Naive thymus-derived CD8-positive, alpha-beta T cell (primary cell): ENCODE measurements at places on chromosomes 11 and 22. TPM values are rescaled to one million over a fixed set of nuclear protein-coding genes. Genes with fewer than 3 reads are reported as not detected.

APOA4 gene
- polyA plus RNA-seq: not detected

DNA sequence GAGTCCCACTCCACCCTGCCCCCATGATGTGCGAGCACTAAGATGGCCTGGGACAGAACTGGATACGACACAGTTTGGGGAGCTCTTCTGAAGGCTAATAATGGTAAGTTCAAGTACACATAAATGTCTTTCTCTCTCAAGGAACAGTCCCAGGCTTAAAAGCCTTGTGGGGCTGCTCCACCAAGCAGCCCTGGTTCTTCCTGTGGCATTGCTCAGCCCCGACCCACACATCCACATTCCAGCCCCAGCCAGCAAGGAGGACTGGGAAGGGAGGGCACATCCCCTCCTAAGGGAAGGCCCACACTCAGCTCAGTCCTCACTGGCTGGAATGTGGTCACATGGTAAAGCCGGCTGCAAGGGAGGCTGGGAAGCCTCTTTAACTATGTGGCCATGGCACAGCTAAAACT is 13.3 kb upstream of the MB start:
- H3K27me3 ChIP-seq: no peaks in the 10 kb centered on the region
- no peak overlapping the region for H3K4me3 ChIP-seq
- DNase-seq: no peak
- no peaks in the 10 kb centered on the region for H3K36me3 ChIP-seq
- H3K27ac ChIP-seq: no peak overlapping the region
- H3K4me1 ChIP-seq: peaks cover 38% of the 10 kb centered on the region

DNA sequence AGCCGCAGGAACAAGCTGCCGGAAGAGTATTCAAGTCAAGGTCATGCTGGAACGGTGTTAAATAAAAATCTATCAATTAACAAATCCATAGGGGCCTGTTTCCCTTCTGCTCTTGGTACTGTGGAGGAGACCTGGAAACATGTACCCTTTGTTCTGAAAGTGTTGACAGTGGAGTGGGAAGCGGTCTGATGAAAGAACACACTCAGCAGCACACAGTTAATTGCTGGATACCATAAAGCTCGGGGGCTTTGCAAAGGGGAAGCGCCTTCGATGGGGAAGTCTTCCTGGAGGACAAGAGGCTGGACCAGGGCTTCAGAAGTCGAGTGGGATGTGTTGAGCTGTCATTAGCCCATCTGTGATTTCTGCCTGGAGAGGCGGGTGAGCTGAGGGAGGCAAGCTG is 112.5 kb upstream of the CLPB start:
- no peaks in the 10 kb centered on the region for H3K36me3 ChIP-seq
- DNase-seq: no peak
- H3K4me3 ChIP-seq: no peak overlapping the region
- no peaks in the 10 kb centered on the region for H3K4me1 ChIP-seq
- H3K27ac ChIP-seq: no peak overlapping the region

GRCh38 chr11:34540870-34541269 is 27.3 kb upstream of the ELF5 start:
- H3K4me1 ChIP-seq: no peaks in the 10 kb centered on the region
- no peak for DNase-seq
- H3K27me3 ChIP-seq: peaks cover 27% of the 10 kb centered on the region
- no peak overlapping the region for H3K27ac ChIP-seq

GRCh38 chr11:15912825-15913224 is 443.5 kb downstream of the SOX6 start:
- H3K4me3 ChIP-seq: no peak overlapping the region
- no peaks in the 10 kb centered on the region for H3K4me1 ChIP-seq
- DNase-seq: no peak
- H3K36me3 ChIP-seq: no peaks in the 10 kb centered on the region
- H3K27ac ChIP-seq: no peak overlapping the region

GAL3ST1 gene
- 1.1 TPM for polyA plus RNA-seq

TEAD1 gene
- not detected for polyA plus RNA-seq

DNA sequence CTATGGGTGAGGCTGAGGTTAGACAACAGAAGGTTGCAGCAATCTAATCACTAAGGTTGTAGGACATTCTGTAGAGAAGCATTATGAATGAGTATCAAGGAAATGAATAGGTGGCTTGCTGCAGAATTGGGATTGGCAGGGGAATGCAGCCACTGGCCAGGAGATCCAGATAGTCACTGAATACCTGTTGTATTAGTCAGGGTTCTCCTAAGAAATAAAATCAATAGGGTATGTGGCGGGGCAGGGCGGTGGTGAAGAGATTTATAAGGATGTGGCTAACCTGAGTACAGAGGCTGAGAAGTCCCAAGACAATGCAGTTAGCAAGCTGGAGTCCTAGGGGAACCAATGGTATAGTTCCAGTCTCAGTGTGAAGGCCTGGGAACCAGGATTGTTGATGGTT is 163.0 kb downstream of the SPON1 start:
- no peak overlapping the region for H3K4me3 ChIP-seq
- H3K27me3 ChIP-seq: no peaks in the 10 kb centered on the region
- no peak for DNase-seq
- peaks cover 17% of the 10 kb centered on the region for H3K36me3 ChIP-seq

GRCh38 chr22:22865311-22866072 is 22.1 kb upstream of the IGLL5 start:
- H3K36me3 ChIP-seq: no peaks in the 10 kb centered on the region
- H3K4me3 ChIP-seq: peak overlapping the region; percentile 62
- peak overlapping the region; percentile 58 for H3K27ac ChIP-seq
- no peak for DNase-seq
- no peaks in the 10 kb centered on the region for H3K27me3 ChIP-seq

MAPK8IP1 gene
- polyA plus RNA-seq: not detected

DNA sequence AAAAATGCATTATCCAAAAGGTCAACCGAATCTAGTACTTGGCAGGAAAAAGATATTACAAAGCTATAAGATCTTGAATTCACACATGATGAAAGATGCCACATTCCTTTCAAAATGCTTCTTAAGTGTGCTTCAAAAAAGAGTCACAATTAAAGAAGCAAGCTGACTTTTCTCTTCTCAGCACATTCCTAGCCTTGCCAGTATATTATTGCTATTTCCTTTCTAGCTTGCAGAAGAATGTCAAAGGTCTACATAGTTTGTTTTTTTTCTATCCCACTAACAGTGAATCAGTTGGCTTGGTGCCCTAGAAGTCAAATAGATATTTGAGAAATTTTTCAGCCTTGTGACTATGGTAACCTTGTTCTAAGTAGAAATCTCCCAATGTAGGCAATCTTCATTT is 56.8 kb downstream of the GUCY1A2 start:
- no peaks in the 10 kb centered on the region for H3K4me1 ChIP-seq
- no peak overlapping the region for H3K27ac ChIP-seq
- H3K36me3 ChIP-seq: no peaks in the 10 kb centered on the region
- H3K4me3 ChIP-seq: no peak overlapping the region
- H3K27me3 ChIP-seq: no peaks in the 10 kb centered on the region
- DNase-seq: no peak

- H3K4me3 ChIP-seq: no peak overlapping the region
- H3K36me3 ChIP-seq: no peaks in the 10 kb centered on the region
- H3K27ac ChIP-seq: no peak overlapping the region
- H3K27me3 ChIP-seq: no peaks in the 10 kb centered on the region
- H3K4me1 ChIP-seq: peaks cover 6% of the 10 kb centered on the region
Observed at GRCh38 chr22:17911887-17912286, 112.5 kb downstream of the MICAL3 start.

PRSS23 gene
- 17.6 TPM for polyA plus RNA-seq

KCNE3 gene
- not detected for polyA plus RNA-seq

OTOG gene
- not detected for polyA plus RNA-seq

RAG1 gene
- 0.24 TPM for polyA plus RNA-seq

- peak overlapping the region; percentile 86 for H3K4me3 ChIP-seq
- peaks cover 99% of the 10 kb centered on the region for H3K4me1 ChIP-seq
- DNase-seq: no peak
- peak overlapping the region; percentile 96 for H3K27ac ChIP-seq
- no peaks in the 10 kb centered on the region for H3K27me3 ChIP-seq
- H3K36me3 ChIP-seq: peaks cover 31% of the 10 kb centered on the region
Observed at GRCh38 chr11:73972620-73973449, 9.8 kb downstream of the UCP2 start.

- no peaks in the 10 kb centered on the region for H3K36me3 ChIP-seq
- H3K27ac ChIP-seq: peak overlapping the region; percentile 70
- H3K4me1 ChIP-seq: peaks cover 10% of the 10 kb centered on the region
Observed at GRCh38 chr22:17266251-17266971, 47.2 kb upstream of the ADA2 start.

GRM5 gene
- not detected for polyA plus RNA-seq

- H3K4me1 ChIP-seq: no peaks in the 10 kb centered on the region
- H3K4me3 ChIP-seq: no peak overlapping the region
- no peak overlapping the region for H3K27ac ChIP-seq
- DNase-seq: no peak
- H3K27me3 ChIP-seq: no peaks in the 10 kb centered on the region
Observed at GRCh38 chr11:115920092-115920461, 415.9 kb upstream of the CADM1 start.
